Activated gamma-delta T cell treated with anti-CD3 and anti-CD28 coated beads, Interleukin-2, amount 50 U/mL, for 16 hours (primary cell): ENCODE measurements at places on chromosomes 16 and 17.

GRCh38 chr17:7557775-7558543 lies 591 bp upstream of the TNFSF13 start:
- no peak for DNase-seq

GRCh38 chr17:16974569-16975276 lies 2.8 kb upstream of the TNFRSF13B start:
- no peak for DNase-seq

DNA sequence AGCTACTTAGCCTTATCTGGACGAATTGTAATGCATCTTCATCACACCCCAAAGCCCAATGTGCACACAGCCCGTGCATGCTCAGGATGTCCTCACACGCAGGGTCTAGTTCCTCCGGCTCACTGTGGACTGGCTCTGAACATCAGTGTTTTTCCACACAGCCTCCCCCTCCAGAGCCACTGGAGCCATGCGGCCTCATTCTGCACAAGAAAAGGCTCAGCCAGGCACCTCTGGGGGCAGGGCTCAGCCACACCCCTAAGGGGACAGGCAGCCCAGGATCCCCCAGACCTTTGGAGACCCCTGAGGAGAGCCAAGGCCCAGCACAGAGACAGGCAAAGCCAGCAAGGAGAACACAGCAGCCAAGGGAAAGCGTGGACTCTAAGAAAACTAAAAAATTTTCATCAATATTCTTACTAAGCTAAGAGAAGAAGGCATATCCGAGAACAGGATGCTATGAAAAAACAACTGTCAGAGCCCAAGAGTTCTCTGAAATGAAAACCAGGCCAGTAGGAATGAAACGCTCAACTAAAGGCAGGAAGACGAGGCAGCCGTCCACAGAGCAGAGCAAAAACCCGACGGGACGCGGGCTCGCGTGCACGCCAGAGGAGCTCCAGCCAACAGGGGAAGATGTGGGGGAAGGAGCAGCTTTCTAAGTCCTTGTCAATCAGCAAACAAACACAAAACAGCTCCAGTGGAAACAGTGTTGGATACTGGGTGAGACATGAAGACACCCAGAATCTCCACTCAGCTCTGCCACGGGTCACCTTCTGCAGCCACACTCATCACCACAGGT lies 34.5 kb downstream of the MAP1LC3B start:
- DNase-seq, result no peak

DNA sequence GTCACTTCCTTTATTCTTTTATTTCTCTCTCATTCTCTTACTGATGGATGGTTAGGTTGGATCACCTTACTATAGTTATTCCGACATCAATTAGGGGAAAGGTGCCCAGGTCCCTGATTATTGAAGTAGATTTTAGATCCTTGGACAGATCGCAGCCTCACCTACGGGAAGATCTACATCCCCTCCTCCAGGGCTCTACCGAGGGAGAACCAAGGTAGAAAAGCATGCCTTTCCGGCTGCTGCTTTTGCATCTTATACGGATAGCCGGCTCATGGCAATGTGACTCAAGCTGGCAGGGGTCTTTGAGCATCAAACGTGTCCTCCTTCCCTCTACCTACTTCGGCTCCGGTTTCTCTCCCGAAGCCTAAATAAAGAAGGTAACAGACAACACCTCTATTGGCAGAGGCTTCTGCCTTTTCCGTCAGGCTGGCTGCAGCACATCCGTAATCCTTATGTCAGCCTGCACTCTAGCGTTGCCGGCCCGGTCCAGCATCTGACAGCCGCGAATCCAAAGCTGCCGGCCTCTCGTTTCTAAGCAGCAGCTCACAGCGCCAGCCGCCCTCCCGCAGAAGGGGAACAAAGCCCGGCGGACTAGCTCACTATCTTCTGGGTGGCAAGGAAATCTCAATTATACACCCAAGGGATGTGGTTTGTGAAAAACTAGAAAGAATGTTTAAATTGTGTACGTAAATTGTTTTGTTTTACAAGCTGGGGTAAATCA lies 46.9 kb downstream of the IRX6 start:
- no peak for DNase-seq

GRCh38 chr16:81481207-81481821 lies 36.7 kb downstream of the CMIP start:
- no peak for DNase-seq

- DNase-seq, result no peak
Measured at GRCh38 chr16:20610211-20610891, 34.2 kb upstream of the ACSM2B start.

- DNase-seq, result no peak
Measured at GRCh38 chr17:7213895-7214299, 5.7 kb downstream of the DLG4 start.

GRCh38 chr16:46627746-46628145 lies 6.6 kb upstream of the SHCBP1 start:
- no peak for DNase-seq

GRCh38 chr16:75193730-75194444 lies 13.1 kb downstream of the CTRB2 start:
- DNase-seq, result no peak

DNA sequence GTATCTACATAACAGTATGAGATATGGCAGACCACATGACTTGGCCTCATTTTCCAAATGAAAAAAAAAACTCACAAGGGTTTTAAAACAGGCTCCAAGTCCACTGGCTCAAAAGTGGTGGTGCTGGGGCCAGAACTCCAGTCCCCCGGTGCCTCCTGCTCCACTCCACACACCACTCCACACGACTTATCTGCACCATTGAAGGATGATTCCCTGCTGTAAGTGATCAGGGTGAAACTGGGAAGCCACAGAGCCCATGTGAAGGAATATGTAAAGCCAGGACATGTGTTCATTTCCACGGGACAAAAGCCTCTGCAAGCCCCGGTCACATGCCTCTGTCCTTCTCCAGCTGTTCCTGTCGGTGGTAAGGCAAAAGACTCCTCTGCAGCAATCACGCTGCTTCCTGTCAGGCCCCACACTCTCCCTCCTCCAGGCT lies 97.2 kb downstream of the ZNF18 start:
- DNase-seq, result no peak

GRCh38 chr16:67672306-67672705 lies 5.7 kb downstream of the C16orf86 start:
- no peak for DNase-seq

DNA sequence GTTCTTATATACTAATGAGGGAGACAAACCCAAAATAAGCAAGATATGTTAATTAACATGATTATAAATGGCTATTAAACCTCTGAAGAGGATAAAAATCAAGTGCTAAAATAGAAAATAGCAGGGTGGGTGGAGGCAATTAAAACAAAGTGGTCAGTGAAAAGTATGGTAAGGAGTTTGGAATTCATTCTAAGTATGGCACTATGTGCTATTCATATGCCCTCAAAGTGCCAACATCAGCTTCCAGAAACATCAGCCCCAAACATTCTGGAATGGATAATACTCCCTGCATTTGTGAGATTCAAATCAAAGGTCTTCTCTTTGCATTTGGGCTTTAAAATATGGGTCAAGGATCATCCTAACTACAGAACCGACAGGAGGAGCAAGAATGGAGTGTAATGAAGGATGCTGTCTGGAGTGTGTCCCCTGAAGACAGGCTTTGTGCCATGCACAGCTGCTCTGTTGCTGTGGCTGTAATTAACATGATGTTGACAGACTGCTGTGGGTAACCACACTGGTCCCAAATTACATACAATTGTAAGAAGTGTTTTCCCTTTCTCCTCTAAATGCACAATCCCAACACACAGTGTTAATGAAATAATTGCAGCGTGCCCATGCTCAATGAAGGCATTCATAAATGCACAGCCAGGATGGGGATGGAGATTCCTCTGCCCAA lies 93.1 kb downstream of the VAT1L start:
- no peak for DNase-seq

GRCh38 chr17:33492731-33493265 lies 199.7 kb upstream of the ASIC2 start:
- DNase-seq, result no peak

DNA sequence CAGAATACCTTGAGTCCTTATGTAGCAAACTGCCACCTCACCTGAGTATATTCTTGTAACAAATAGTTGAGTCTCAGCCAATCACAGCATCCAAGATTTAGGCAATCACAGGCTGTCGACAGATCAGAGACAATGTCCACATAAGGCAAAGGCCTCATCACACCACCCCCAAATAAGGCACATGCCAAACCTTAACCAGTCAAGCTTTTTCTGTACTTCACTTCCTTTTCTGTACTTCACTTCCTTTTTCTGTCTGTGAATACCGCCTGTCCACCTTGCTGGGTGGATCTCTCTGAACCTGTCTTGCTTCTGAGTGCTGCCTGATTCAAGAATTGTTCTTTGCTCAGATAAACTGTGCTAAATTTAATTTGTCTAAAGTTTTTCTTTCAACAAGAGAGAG lies 210.4 kb upstream of the N4BP1 start:
- DNase-seq, result no peak

DNA sequence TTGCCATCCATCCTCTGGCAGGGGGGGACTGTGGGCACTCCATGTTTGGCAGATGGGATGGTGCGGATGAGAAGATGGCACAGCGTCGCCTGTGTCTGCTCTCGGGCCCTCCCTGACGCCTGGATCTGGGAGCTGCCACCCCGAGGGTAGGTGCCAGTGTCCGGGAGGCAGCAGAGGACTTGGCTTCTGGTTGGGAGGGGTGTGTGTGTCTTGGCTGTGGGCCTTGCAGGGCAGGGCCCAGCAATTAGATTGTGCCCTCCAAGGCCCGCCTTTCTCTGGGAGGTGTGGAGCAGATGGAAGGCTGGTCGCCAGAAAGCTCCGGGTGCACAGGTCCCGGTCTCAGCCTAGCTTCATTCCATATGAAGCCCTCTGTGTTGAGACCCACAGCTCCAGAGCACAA lies 1.4 kb downstream of the RAP1GAP2 start:
- DNase-seq, result no peak

DNA sequence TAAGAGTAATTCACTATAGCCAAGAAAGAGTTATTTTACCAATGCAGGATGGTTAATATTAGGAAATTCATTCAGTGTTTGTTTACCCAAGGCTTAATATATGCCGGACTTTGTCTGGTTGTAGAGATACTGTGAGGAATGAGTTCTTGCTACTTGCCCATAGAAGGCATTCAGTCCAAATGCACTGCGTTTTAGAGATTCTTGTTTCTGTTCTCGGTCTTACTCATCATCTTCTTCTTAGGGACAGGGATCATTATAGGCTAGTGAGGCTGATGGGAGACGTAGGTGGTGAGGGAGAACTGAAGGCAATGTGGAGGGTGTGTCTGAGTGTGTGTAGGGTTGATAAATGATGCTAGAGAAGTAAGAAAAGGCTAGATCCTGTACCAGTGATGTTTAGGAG lies 90.7 kb downstream of the OR1D5 start:
- DNase-seq, result no peak

DNA sequence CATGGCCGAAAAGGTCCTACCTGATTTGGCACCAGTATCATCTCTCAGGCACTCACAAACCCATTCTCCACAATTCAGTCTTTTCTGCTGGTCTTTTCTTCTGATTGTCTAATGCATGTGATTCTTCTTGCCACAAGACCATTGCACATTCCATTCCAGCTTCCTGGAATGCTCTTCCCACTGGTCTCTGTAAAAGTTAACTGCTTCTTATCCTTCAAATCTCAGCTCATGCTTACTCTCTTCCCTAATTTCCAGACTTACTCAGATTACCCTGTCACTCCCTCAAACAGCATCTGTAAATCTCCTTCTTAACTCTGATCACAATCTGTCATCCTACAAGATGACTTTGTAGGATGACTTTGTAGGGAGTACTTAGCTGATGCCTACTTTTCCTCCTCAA lies 320.2 kb downstream of the MAP2K6 start:
- DNase-seq, result no peak

- peak; percentile 4 for DNase-seq
Measured at GRCh38 chr17:61635913-61636432, 45.0 kb upstream of the NACA2 start.

- DNase-seq, result no peak
Measured at GRCh38 chr17:50047488-50048126, 8.3 kb upstream of the ITGA3 start.

- no peak for DNase-seq
Measured at GRCh38 chr16:50390914-50391716, 22.3 kb upstream of the BRD7 start.

DNA sequence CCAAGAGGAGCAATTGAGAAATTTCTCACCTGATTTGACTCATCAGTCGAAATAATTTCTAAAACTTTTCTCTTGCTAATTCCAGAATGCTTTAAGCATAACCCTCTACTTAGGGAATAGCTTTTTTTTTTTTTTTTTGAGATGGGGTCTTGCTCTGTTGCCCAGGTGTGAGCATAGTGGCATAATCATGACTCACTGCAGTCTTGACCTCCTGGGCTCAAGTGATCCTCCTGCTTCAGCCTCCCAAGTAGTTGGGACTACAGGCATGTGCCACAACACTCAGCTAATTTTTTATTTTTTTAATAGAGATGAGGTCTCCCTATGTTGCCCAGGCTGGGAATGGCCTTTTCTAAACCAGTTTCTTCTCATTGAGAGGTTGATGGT lies 13.7 kb upstream of the NFATC3 start:
- DNase-seq, result no peak

DNA sequence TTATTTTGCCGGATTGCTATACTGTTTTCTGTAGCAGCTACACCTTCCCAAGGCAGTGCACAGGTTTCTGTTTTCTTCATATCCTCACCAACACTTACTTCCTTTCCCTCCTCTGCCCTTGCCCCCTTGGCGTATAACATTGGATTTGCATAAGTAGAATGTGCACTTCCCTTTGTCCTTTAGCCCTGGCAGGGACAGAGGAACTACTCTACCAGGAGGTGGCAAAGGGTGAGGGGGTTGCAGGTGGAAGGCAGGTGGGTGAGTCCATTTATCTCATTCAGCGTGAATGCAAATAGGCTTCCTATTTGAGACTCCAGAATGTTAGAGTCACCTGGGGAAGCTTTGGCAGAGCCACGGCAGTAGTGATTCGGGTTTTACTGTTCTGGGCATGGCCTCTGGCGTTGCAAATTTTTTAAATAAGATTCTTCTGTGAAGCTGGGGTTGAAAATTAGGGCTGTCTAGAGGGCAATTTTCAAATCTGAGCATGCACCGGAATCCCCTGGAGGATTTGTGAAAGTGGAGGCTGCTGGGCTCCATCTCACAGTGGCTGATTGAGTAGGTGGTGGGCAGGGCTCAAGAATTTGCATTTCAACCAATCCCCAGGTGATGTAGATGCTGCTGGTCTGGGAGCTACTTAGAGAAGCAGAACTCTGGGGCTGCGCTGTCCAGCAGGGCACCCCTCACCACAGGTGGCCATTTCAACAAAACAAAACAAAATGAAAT lies 84.7 kb downstream of the PLCG2 start:
- no peak for DNase-seq

DNA sequence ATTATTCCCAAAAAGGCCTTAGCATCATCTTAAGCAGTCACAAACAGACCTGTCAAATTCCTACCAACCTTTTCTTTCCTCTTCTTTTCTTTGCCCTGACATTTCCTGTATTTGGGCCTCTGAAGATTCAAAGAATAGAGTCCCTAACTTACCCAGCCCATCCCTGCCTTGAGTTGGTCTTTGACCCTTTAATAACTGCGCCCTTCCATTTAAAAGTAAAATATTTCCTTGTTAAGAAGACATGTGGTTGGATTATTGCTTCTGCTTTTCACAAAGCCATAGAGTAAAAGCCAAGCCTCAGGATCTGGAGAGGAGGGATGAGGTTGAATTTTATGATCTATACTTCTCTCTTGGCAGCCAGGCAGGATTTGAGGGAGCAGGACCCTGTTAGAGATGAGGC lies 13.2 kb upstream of the CCL23 start:
- no peak for DNase-seq
